Stimulated activated CD8-positive, alpha-beta memory T cell treated with anti-CD3 and anti-CD28 coated beads, Interleukin-12 subunit alpha, Interleukin-12 subunit beta, amount 100 ng/mL, for 1 hour (primary cell): ENCODE measurements at places on chromosomes 5 and 9.
A peak's percentile ranks its signal among the peaks of the same experiment; 100 is the strongest.

DNA sequence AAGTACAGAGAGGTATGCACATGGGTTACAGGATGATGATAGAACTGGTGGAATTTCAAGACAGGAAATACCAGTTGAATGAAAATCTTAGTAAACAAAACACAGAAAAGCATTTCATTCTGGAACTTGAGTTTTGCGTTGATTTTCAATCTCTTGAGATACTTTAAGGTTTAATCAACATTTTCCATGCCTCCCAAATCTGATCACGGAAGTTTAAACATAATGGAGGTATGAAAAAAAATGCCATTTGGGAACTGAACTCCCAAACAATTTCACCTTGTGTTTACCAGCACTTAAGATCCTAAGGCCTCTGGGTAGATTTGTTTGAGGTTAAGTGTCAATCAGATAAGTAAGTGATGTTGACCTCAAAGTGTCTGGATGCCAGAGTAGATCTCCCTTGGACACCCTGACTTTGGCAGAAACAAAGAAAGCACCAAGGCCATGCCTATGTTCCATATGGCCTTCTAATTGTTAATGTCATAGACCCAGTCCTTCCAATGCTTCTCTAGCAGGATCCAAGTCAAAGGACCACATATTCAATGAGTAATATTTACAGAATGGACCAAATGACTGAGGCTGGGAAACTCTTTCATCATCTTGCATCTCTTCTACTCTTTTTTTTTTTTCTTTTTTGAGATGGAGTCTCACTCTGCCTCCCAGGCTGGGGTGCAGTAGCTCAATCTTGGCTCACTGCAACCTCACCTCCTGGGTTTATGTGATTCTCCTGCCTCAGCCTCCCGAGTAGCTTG lies 216.9 kb downstream of the ARRDC3 start:
- DNase-seq = no peak

DNA sequence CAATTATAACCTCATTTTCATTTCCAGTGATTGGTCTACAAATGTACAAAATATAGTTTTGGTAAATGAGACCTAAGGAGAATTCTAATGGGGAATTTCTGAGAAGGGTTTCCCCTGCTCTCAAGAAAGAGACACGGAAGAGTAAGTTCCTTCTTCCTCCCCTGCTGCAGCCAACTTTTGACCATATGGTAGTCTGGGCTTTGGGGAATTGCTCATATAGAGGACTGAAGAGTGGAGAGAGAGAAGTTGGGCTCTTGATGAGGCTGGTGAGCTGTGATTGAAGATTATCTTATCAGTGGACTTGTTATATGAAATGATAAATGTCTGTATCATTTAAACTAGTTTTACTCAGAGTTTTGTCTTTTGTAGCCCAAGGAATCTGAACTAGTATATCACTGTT lies 4.3 kb upstream of the LNPEP start:
- no peak for DNase-seq

GRCh38 chr9:108621991-108622855 lies 233.6 kb downstream of the ACTL7B start:
- no peak for DNase-seq

- DNase-seq = no peak
These were observed 45.5 kb downstream of the GPBP1 start for GRCh38 chr5:57219386-57219785.

GRCh38 chr5:37071901-37072581 lies 177.1 kb downstream of the CPLANE1 start:
- no peak for DNase-seq

GRCh38 chr5:109247986-109248385 lies 161.8 kb downstream of the PJA2 start:
- no peak for DNase-seq

DNA sequence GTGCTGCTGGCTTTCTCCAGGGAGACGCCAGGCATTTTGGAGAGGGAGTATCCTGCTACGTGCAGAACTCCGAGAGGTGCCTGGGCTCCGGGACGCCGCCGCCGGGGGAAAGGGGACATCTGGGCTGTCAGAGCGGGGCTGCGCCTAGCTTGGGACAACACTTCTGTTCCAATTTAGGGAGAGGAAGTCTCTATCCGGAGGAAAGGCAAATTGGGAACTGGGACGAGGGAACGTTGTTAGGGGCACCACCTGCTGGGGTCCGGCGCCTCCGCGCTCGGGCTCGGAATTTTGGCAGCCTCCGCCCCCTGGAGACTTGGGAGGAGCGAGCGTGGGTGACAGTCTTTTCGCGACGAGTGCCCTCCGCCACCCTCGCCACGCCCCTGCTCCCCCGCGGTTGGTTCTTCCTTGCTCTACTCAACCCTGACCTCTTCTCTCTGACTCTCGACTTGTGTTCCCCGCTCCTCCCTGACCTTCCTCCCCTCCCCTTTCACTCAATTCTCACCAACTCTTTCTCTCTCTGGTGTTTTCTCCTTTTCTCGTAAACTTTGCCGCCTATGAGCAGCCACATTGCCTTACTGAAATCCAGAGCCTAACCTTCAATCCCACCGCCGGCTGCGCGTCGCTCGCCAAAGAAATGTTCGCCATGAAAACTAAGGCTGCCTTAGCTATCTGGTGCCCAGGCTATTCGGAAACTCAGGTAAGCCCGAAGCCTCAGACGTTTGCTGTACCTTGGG lies 1.6 kb downstream of the TSLP start:
- peak; percentile 30 for DNase-seq

DNA sequence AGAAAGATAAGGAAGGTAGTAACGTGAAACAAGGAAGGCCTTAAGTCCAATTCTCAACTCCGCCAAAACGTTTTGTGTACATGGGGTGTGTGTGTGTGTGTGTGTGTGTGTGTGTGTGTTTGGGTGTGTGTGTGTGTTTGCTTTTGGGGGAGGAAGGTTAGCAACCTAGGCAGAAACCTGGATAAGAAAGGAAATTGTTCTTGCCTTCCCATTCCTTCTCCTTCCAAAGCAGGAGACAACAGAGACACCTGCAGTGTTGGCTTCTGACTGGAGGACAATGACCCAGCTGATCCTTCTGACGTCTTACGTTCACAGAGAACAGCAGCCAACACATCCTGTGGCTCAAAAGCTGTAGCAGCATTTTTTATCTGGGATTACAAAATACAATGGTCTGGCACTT lies 4.1 kb upstream of the CCNG1 start:
- no peak for DNase-seq

GRCh38 chr9:18109675-18110074 lies 364.3 kb upstream of the ADAMTSL1 start:
- DNase-seq = no peak

DNA sequence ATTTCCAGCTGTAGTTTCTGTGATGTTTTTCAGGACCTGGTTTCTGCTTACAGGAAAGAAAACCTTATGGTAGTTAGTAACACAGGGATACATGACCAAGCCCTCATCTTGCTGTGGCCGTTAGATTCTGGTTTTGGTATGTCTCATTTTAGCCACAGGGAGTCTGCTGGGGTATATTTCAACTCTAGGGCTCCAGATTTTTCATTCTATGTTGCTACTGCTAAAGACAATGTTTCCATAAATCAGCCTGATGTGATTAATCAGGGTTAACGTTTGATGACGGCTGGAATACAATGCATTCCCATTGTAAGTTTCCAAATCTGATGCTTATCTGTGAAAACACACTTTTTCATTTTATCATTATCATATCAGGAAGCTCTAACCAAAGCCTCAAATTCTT lies 48.2 kb downstream of the P4HA2 start:
- no peak for DNase-seq

DNA sequence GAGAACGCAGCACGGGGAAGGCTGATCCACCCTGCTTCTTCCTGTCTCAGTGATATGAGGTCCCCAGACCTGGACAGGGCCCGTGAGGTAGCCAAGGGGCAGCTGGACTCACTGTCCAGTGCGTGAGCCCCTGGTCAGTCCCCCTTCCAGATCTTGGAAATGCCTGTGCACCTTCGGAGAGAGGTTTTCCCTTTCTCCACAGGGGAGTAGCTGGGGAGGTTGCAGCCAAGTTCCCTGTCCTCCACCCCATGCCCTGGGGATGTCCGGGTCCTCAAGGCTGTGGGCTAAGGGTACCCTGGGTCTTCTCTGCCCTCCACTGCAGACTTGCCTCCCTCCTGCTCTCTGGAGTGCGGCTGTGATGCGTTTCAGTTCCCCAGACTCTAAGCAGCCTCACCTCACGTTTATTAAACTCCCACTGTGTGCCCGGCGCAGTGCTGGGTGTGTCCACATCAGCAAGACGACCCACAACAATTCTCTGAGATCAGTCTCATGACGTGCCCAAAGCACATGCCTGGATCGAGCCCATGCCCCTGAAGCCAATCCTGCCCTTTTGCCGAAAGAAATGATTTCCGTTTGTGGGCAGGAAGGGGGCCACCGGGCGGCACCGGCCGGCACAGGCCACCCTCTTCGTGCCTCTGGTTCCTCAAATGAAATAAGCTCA lies 101.3 kb upstream of the PHYKPL start:
- no peak for DNase-seq

GRCh38 chr5:171432583-171433351 lies 13.3 kb downstream of the FGF18 start:
- no peak for DNase-seq

GRCh38 chr5:61704289-61704688 lies 372.2 kb downstream of the ZSWIM6 start:
- DNase-seq = no peak

DNA sequence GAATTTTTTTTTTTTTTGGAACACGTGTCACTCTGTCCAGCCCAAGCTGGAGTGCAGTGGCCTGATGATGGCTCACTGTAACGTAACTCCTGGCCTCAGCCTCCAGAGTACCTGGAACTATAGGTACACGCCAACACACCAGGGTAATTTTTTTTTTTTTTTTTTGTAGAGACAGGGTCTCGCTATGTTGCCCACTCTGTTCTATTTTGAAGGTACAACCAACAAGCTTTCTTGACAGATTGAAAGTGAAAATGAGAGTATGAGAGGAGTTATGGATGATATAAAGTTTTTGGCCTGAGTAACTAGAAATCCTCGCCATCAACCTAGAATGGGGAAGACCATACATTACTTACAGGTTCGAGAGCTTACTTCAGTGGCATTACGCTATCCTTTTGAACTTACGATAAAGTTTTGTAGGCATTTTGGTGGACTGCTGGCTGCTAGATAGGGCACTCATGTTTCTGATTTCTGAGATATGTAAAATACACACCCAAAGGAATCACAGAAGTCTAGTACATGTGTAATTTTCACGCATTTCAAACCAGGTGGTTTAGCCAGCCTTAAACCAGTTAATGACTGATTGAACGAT lies 806 bp upstream of the CDC42SE2 start:
- no peak for DNase-seq

DNA sequence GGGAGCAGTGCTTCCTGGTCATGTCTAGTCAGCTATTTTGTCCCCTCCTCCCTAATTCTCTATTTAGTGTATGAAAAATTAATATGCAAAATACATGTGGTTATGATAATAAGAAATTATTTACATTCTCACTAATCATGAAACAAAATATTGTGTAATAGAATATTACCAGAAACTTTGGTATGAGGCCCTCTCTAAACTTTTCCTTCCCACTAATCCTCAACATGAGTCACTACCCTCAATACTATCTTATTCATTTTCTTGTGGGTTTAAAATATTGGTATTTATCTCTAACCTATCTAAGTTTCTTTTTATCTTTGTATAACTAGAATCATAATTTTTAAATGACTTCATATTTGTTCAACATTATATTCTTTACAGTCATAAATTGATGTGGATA lies 545.9 kb upstream of the PTPRD start:
- DNase-seq = no peak

GRCh38 chr5:65020492-65020891 lies 251.8 kb downstream of the CWC27 start:
- no peak for DNase-seq

- no peak for DNase-seq
These were observed 8.0 kb downstream of the VDAC1 start for GRCh38 chr5:133996683-133997252.

DNA sequence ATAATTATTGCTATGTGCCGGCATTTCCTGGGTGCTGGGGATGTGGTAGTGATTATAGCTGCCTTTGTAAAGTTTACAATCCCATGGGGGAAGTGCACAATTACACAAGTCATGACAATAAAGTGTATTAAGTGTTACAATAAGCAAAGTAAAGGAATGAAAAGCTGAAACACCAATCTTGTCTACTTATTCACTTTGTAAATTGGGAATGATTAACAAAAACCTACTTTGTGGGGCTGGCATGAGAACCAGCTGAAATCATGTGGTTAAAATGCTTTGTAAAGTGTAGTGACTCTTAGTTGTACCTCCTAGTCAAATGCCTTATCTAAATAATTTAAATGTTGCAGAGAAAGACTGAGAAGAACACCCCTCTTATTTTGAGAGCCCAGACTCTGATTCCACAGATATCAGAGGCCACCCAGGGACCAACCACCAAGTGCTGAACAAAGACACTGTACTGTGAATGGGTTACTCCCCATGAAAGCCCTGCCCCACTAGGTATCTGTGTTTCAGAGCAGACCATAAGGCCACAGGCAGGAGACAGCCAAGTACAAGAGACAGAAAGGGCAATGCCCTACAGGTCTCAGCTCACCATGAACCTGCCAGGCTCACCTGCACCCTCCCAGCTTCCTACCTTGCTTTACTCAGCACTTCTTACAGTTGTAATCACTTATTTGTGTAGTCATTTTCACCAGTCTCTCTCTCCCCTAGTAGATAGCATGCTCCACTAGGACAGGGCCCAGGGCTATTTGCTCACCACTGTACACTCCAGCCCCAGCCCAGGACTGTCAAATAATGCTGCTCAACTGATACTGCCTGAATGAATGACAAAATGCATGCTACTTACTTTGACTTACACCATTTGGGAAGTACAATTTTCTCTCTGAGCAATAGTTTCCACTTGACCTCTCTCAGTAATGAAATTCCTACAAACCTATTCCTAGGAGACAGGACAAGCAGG lies 101.6 kb upstream of the APC start:
- no peak for DNase-seq

DNA sequence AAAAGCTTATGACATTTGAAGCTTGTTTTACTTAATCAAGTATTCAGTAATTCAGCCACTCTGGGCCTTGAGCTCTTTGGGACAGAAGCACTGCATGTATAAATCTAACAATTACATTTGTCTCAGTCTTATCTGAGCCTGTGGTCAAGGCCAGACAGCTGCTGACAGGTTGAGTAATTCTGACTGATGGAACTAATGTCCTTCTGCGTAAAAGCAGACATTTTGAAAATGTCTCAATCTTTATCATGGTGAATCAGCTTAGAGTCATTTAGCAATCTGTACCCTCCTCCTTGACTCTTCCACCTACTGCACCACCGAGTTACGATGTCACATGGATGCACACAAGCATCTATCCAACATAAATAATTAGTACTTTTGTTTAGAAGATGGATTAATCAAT lies 400.0 kb downstream of the ARRDC3 start:
- DNase-seq = no peak

DNA sequence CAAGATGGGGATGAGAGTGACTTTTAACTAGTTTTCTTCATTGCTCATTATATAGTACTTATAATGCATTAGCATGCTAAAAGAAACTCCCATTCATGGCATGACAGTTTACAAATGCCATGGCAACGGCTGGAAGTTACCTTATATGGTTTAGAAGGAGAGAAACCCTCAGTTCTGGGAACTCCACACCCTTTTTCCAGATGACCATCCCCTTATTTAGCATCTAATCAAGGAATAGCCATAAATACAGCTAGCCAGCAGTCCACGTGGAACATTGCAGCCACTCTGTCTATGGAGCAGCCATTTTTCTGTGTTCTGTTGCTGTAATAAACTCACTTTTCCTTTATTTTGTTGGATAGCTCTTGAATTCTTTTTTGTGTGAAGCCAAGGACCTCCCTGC lies 1137.8 kb downstream of the CDH18 start:
- DNase-seq = no peak
